NCI-H748 treated with DMSO at 0.1 percent for 48 hours (cell line): ENCODE measurements at places on chromosomes 7 and 10.
A peak's percentile ranks its signal among the peaks of the same experiment; 100 is the strongest.

DNA sequence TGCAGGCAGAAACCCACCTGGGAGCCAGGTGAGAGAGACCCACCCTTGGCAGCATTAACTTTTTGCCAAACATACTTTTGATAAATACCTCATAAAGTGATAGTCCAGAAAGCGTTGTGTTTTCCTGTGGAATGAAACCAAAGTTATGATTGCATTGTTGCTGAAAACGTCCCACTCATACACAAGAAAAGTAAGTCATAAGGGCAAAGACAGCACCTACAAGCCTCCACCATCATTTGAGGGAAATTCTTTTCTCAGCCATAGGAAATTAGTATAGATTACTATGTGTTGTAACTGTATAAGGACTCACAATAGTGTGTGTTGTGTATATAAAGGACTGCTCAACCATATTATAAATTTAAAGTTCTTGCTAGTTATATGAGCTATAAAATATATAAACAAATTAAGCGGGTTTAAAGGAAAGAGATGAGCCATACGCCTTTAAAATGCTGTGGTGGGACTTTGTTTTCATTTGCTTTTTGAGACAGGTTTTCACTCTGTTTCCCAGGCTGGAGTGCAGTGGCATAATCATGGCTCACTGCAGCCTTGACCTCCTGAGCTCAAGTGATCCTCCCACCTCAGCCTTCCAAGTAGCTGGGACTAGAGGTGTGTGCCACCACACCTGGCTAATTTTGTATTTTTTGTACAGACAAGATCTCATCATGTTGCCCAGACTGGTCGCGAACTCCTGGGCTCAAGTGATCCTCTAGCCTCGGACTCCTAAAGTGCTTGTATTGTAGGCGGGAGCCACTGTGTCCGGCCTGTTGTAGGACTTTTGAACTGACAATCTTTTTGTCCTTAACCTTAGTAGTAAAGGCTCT, 160.8 kb downstream of the PKD1L1 start:
- DNase-seq = no peak

- DNase-seq = no peak
Measured at GRCh38 chr10:32923134-32923533, 34.9 kb downstream of the ITGB1 start.

- no peak for DNase-seq
Measured at GRCh38 chr10:30422981-30423654, 10.9 kb upstream of the MAP3K8 start.

DNA sequence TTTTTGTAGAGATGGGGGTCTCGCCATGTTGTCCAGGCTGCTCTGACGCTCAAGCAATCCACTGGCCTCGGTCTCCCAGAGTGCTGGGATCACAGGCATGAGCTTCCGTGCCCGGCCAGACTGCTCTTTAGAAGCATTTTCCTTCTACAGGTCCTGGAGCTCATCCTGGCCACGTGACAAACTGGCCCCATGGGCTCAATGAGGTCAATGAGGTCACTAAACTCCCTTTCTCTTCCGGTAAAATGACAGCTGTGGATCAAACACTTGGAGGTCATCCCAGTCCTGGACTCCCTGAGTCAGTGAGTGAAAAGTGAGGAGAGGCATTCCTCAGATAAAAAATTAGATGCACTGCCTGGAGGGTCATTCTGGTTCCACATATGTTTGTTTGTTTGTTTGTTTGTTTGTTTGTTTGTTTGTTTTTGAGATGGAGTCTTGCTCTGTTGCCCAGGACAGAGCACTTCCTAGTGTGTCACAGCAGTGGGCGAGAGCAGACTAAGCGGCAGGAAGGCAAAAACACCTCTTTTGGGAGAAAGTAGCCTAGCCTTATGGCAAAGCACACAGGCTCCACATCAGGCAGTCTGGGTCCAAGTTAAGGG, 134.9 kb downstream of the TNS3 start:
- DNase-seq = no peak

DNA sequence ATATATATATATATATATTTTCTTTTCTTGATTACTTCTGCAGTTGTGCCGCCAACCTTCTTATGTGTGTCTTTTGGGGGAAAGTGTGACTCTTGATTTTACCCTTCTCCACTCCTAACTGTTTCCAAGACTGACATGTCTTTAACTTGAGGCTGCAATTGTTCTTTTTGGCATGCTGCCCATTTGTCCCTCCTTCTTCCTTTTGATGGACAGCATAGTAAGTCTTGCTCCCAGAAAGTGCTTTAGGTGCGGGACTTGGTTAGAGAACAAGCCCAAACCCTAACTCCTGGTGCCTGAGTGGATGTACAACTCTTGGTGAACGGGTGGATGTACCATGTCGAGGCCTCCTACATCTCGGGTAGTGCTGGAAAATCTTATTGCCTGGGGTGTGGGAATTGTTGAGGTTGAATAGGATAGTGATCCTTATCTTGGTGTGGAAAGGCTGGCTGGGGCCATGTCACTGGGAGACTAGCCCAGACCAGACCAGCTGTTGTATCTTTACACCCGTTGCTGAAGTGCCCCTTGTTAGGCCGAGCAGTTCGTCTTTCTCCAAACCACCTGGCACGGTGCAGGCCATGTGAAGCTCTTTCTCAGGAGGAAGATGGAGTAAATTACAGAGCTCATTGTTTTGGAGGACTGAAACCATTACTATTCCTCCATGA, 16.3 kb downstream of the TCF7L2 start:
- no peak for DNase-seq

DNA sequence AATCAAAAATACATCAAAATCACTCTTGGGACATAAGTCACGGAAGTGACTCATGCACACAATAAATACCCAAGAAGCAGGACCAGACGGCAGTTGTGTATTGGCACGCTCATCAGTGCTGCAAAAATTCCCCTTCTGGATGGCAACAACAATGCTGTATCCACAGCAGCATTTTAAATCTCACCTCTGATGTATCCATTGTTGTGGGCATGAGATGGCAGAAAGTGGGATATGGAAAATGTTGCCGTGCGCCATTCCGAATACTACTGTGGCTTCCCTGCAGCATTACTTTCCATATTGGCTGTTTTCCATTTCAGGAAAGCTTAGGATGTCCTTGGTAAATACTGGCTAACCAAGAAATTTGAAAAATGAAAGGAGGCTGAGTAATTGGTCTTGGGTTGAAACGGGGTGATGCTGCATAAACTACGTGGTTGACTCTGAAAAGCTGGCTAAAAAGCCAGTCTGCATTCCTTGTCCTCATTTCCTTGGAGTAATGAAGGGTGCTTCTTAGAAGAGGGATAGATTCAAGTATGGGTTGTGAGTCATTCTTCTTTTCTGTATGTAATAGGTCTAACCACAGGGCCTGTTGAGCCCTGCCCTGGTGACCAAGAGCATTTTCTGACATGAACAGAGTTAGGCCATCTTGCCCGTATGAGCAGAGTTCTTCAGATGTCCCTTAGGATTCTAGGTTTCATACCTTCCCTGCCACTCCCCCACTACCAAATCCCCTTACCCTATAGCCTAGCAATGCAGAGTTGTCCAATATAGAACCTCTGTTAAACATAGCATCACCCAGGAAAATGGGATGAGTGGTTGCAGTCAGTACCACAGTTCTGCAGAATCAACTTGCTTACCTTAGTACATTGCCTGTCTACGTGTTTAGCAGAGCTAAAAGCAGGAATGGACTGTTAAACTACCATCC, 36.3 kb upstream of the TOMM7 start:
- no peak for DNase-seq

DNA sequence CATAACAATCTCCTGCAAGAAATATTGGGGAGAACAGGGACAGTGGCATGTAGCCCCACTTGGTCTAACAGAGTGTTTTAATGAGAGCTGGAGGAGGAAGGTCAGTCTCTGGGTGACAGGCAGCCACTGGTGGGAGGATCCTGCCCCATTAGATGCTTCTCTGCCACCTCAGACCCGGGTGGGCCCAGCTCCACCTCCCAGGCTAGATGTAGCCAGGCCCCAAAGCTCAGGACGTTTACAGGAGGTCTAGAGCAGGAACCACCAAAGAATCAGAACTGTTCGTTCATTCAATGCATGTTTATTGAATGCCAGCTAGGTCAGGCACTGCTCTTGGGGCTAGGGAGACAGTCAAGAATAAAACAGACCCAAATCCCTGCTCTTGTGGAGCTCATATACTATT, 28.4 kb upstream of the GPNMB start:
- no peak for DNase-seq

DNA sequence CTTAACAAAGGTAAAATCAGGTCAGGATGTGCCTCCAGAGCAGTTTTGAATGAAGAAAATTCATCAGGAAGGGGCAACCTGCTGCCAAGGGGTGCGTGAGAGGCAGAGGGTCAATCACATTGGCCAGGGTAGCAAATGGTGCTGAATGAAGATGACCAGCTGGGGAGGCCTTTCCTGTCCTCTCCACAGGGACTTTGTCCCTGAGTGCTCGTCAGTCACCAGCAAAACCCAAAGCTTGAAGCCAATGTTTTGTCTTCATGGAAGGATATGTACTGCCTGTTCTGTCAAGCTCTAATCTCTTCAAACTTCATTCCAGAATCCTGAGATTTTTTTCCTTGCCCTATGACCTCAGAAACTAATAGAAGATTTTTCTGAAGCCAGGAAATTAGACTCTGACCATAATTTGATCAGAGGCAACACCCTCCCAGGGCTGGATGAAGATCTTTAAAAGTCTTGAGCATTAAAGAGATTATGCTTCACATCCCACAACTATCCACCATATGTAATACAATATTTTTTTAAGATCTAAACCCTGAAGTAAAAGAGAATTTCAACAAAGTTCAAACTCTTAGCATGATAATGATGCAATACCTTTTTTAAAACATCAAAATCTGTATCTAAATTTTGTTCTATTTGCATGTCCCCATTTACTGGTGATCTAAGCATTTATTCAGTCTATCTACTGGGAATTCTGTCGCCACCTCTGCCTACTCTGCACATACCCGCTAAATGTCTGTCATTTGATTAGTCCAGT, 243.0 kb downstream of the SNX13 start:
- DNase-seq = no peak

- no peak for DNase-seq
Measured at GRCh38 chr10:62765726-62766125, 38.8 kb upstream of the ADO start.

DNA sequence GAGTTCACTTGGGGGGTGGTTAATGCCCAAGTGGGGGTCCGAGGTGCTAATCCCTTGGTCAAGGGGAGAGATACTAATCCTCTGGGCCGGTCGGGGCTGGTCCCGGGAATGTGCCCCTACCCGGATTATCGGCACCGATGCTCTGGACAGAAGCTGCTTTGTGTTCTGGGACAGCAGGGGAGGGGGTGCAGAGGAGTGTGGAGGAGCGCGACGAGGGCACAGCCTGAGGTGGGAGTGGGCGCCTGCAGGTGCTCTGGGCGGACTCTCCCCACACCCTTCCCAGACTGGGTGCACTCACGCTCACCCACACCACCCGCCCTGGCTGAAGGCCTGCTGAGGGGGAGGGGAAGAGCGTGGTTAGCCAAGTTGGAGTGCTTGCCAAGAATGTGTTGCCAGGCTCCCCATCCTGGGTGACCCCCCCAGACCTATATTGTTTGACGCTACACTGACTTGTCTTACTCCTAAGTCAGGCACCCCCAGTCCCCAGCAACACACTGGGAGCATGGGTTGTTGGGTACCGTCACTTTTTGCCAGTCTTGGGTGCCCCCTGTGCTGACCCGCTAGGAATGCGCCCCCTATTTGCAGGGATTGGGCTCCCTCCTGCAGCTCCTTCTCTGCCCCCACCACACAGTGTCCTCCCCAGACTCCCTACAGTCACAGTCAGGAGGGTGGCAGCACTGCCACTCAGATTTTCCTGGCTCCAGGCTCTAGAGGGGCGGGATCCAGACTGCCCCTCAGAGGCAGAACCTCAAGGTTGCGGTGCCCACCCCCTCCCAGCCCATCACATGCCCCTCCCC, 1.2 kb downstream of the SLC4A2 start:
- DNase-seq = no peak

- no peak for DNase-seq
Measured at GRCh38 chr7:154965014-154965413, 37.9 kb downstream of the PAXIP1 start.

- DNase-seq = no peak
Measured at GRCh38 chr7:27224983-27225934, 17.3 kb upstream of the EVX1 start.

GRCh38 chr10:124032971-124033886, 60.2 kb downstream of the CHST15 start:
- DNase-seq = no peak

DNA sequence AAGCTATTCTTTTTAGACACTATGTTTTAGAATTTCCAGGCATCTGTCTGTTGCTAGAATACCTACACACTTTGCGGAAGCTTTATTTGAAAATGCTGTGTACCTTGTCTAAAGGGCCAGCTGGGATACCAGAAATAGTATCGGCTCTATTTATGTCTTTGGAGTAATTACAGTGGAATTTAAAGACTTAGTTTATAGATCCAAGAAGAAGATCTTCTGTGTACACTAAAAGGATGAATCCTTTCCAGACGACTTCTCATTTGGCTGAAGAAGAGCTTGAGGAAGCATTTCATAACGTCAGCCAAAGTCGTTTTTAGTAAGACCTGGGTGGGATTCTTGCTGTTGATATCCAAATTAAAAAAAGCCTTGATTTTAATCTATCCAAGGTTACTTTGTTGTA, 365.9 kb downstream of the INHBA start:
- no peak for DNase-seq

GRCh38 chr10:122374859-122375678, 561 bp downstream of the PLEKHA1 start:
- DNase-seq = no peak

GRCh38 chr7:18770154-18770811, 274.7 kb downstream of the HDAC9 start:
- no peak for DNase-seq

- peak; percentile 53 for DNase-seq
Measured at GRCh38 chr7:95684037-95684436, 87.7 kb upstream of the PDK4 start.

DNA sequence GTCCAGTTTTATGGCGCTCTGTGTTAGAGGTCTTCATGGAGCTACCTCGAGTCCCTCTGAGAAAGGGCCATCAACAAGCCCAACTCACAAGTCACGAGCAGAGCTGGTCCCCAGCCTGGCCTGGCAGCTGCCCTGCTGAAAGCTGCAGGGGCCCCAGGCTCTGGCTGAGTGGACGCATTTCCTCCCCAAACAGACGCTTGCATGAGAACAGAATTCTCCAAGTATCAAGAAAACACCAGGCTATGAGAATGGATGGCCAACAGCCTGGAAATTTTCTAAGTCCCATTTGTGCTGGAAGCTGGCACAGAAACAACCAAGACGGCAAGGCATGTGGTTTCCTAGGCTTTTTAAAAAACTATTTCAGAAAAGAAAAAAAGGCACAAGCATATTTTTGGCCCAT, 114.8 kb downstream of the FAM53B start:
- DNase-seq = no peak

- DNase-seq = no peak
Measured at GRCh38 chr10:112689327-112690072, 242.5 kb downstream of the VTI1A start.

DNA sequence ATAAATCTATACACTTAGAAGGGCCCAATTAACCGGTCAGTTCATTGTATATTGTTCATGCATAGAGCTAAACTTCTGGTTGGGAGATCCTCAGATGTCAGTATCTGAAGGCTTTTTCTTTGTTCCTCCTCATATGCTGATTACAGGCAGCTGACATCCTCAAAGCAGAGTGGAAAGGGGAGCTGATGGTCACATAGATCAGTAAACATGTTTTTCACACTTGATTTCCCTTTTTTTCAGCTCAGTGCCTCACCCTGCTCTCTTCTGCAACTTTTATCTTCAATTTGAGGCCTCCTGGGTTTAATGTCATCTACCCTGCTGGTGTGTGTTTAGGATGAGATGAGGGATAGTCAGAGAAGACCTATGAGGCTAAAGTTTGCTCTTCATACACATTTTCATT, 297.9 kb upstream of the FZD1 start:
- DNase-seq = no peak
